ENCODE measurements at places on chromosomes 1 and 21.

- no peak for DNase-seq
Observed at GRCh38 chr1:46487818-46488218, 1.8 kb upstream of the DMBX1 start.

GRCh38 chr1:59017501-59018231 is 233.8 kb upstream of the JUN start:
- DNase-seq, result no peak

- no peak for DNase-seq
Observed at GRCh38 chr21:34569381-34569979, 45.4 kb downstream of the RCAN1 start.

DNA sequence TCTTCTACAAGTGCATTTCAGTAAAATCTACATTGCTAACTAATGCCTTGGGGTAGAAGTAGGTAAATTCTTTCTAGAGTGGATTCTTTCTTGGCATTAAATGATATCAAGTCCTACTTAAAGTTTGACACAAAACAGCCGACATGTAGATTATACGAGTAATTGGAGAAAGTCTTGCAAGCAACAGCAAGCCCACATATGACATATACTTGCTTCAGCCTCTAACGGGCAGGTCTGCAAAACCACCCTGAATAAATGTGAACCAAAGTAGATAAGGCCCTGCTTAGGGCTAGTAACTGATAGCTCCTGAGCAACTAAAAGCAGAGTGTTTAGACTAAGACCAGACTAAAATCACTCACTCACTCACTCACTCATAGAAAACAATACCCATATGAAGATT is 203.2 kb downstream of the LTN1 start:
- no peak for DNase-seq

DNA sequence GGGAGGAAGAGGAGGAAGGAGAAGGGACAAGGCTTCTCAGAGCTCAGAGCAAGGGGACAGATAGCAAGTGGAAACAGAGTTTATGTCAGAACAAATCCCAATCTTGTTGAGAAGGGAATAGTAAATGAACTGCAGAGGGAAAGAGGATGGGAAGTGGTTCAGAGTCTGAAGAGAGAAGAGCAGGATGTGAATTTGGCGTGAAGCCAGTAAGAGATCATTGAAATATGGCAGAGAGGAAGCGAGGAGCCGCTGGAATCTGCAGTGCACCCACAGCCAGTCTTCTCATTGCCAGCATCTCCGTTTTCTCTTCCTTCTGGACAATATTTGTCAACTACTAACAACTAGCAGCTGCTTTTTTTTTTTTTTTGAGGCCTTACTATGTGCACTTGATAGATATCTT is 19.1 kb downstream of the OLFML3 start:
- DNase-seq, result no peak

All from activated CD8-positive, alpha-beta memory T cell treated with anti-CD3 and anti-CD28 coated beads, Interleukin-2, amount 50 U/mL, for 4 hours (primary cell).